ENCODE measurements at places on chromosomes 2 and 18.

DNA sequence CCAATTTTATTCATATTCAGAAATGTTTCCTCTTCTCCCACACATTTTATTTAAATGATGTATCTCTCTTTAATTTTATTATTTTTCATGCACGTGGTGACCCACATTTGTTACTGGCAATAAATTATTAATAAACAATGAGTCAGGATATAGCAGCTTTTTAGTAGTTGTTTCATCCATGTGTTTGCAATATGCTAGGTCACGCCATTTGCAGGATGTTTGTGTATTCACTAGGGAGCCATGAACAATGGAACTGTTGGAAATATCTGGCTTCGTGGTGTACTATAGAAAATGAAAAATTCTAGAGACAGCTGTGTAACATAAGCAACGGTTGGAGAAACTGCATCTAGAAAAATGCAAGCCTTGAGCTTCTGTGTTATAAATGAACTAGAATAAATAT, 176.0 kb upstream of the COL3A1 start:
- no peak for DNase-seq

DNA sequence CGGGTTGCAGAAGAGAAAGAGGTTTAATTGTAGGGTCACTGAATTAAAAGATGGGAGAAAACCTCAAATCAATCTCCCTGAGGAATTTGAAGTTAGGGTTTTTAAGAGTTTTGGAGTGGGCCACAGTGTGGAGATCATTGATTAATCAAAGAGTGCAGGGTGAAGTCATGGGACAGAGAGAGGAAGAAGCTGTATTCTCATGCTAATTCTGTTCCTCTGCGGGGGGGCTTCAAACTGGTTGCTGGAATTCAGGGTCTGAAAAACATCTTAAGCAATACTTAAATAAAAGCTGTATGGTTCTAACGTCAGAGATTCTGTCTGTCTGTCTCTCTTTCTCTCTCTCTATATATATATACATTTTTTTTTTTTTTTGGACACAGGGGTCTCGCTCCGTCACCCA, 169.8 kb upstream of the SPATS2L start:
- no peak for DNase-seq

DNA sequence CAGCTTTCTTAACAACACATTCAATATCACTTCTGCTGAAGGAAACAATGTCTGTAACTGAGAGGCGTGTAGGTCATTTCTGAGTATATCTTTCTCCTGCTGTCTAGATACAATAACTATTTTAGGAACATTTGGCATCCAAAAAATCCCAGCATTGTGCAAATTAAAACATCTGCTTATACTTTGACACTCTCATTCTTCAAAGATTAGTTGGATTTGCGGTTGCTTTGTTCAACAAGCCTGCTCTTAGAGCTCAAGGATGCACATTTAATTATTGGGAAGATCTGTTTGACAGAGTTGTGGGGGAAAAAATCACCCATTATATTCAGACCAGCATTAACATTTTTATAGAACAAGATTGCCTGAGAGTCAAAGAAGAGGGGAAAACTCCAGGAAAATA, 449.5 kb upstream of the HNRNPA3 start:
- DNase-seq = no peak

DNA sequence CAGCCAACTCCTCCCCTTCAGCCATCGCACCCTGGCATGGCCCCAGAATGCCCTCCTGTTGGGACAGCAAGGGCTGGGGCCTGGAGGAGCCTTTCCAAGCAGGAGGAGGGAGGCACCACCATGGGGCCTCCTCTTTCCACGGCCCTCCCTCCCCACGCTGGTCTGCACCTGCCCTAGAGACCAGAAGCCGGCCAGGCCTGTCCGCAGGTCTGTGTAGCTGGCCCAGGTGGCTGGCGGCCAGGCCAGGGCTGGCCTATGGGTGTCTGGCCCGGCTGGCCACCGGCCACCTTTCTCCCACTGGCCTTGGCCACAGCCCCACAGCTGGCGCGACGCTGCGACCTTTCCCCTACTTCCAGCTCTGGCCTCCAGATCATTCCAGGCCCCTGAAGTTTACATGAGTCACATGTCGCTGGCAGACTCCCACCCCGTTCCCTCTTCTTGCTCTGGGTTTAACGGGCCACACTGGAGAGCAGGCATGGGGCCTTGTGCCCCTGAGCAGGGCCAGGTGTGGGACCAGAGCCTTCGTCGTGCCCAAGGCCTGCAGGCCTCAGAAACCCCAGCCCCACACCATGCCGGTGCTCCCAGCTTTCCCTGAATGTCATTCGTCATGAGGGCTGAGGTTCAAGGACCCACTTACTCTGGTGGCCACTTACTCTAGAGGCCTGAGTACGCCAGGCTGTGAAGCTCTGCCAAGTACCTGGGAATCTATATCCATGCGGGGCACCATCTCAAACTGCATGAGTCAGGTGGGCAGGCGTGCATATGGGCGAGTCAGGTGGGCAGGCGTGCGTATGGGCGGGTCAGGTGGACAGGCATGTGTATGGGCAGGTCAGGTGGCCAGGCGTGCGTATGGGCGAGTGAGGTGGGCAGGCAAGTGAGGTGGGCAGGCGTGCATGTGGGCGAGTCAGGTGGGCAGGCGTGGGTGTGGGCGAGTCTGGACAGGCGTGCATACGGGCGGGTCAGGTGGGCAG, 33.3 kb upstream of the KLF11 start:
- DNase-seq = no peak

GRCh38 chr2:56167616-56168562, 15.9 kb upstream of the CCDC85A start:
- no peak for DNase-seq

DNA sequence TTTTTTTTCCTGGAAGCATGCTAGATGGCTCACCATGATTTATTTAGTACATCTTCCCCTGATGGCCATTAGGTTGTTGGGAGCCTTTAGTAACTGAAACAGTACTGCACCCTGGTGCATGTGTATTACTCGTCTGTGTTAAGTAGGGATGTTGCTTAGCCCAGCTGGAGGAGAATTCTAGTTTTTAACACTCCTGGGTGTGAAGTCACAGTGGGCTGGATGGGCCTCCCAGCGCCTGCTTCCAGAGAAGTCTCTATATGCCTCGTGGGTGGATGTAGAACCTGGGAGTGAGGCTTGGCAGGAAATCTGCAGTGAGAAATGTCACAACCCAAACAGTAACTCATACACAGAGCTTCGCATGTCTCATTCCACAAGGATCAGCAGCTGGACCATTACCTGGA, 28.9 kb upstream of the NT5DC4 start:
- DNase-seq = peak; percentile 46
